ENCODE measurements at places on chromosomes 5 and 9.

- no peak for DNase-seq
Measured at GRCh38 chr5:113269023-113269997, 165.5 kb downstream of the TSSK1B start.

- DNase-seq: no peak
Measured at GRCh38 chr9:95107001-95107749, 210.3 kb downstream of the FANCC start.

DNA sequence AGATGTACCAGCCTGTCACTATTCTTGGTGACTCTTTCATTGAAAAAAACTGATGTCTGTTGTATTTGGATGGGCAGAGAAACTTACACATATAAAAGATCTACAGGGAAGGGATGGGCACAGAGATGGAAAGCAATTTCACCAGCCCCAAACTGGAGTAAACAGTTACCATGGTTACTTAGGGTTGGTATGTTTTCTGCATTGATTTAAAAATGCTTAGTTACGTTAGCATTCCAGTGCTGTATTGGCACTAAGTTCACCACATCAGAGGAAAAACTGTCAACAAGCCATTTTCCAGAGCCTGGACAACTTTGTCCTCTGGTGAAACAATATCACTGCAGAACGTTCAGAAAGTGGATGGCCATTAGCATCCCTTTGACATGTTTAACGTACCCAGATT lies 28.0 kb downstream of the MARCHF3 start:
- DNase-seq: no peak

DNA sequence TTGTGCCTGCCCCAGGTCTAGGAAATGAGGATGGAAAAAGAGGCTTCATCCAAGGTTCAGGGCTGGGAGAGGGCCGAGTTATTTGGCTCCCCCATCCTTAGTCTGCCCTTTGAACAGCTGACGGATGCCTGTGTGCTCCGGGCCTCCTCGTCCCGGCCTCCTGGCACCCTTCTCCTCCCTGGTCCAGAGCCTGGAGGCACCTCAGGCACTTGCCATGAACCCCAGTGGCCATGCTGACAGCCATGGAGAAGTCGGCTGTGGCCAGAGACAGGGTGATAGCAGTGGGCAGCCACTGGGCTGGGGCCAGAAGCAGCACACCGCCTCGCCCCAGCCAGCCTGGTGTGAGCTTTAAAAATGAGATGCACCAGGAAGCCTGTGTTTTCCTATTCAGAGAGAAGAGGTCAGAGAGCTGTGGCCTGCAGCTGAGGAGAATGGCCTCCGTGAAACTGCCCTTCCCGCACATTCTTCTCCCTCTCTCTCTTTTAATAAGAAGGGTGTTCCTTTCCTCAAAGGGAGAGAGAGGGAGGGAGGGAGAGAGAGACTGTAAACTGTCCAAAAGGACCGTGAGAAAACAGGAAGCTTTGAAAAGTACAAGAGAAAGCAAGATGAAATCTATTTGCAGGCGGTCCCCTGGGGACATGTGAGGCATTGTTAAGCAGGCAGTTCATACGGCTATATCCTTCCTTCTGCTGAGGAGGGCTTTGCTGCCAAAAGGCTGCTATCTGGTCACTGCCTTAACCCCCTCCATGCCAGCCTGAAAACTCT lies 55.3 kb downstream of the ZNF366 start:
- no peak for DNase-seq

- no peak for DNase-seq
Measured at GRCh38 chr5:167346461-167346860, 945.0 kb upstream of the WWC1 start.

DNA sequence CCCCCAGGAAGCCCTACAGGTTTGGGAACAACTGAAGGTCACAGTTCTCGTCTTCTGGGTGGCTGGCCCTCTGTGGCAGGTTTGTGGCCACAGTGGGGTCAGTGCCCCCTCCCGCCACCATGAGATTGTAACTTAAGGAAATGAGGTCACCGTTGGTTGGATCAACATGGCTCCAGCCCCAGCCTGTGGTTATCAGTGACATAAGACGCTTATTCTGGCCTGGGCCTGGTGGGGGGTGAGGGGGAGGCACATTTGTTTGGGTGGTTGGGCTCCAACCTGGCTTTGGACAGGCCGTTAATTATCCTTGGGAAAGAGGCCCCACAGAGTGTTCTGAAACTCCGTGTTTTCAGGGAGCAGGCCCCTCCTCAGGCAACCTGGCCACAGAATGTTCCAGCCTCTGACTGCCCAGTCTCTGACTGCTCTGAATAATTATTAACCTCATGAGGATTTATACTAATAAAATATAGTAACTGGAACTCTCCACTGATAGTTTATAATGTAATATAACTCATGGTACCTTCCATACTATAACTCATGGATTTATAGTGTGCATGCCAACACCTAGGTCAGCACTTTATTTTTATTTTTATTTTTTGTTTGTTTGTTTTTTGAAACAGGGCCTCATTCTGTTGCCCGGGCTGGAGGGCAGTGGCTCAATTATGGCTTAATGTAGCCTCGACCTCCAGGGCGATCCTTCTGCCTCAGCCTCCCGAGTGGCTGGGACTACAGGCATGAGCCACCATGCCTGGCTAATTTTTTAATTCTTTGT lies 58.0 kb upstream of the RPL26L1 start:
- DNase-seq: no peak

DNA sequence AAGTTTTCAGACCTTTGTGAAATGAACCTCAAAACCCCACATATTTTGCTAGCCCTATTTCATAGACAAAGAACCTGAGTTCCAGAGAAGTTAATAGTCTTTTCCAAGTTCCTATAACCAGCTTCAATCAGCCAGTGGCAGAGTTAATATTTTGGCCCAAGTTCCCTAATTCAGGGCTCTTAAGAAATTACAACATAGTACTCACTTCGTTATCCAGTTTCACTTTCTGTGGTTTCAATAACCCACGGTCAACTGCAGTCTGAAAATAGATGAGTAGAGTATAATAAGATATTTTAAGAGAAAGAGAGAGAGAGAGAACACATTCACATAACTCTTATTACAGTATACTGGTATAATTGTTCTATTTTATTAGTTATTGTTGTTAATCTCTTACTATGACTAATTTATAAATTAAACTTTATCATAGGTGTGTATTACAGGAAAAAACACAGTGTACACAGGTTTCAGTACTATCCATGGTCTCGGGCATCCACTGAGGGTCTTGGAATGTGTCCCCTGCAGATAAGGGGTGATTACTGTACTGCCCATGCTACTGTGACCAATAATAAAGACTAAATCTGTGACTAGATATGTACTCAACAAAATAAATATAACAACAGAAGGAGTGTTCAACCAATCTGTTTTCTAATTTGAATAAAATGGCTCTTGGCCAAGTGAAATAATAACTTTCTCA lies 9.3 kb upstream of the MYOT start:
- no peak for DNase-seq

- no peak for DNase-seq
Measured at GRCh38 chr5:118144540-118144939, 843.8 kb downstream of the DTWD2 start.

GRCh38 chr5:145939540-145940065 lies 3.2 kb downstream of the SH3RF2 start:
- no peak for DNase-seq

- DNase-seq: no peak
Measured at GRCh38 chr9:34907044-34907443, 51.0 kb upstream of the PHF24 start.

GRCh38 chr9:107158321-107158720 lies 124.8 kb upstream of the RAD23B start:
- DNase-seq: no peak

DNA sequence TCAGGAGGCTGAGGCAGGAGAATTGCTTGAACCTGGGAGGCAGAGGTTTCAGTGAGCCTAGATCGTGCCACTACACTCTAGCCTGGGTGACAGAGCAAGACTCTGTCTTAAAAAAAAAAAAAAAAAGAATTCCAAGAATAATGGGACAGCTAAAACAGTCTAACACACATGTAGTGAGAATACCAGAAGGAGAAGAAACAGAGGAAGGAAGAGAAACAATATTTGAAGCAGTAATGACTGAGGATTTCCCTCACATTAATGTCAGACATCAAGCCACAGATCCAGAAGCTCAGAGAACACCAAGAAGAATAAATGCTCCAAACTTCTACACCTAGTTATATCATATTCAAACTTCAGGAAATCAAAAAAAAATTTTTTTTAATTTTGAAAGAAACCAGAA lies 47.1 kb upstream of the EFNA5 start:
- no peak for DNase-seq

GRCh38 chr9:111193095-111193494 lies 136.9 kb downstream of the OR2K2 start:
- DNase-seq: no peak

Data from stimulated activated naive CD8-positive, alpha-beta T cell treated with anti-CD3 and anti-CD28 coated beads, Interleukin-15, Interleukin-2, amounts not matched to agents 100 U/mL and 50 U/mL, for 24 hours (primary cell).